Urothelium cell line (cell line): ENCODE measurements at places on chromosomes 5 and 9.
A peak's percentile ranks its signal among the peaks of the same experiment; 100 is the strongest.

GRCh38 chr9:76352026-76352620 lies 42.1 kb downstream of the RFK start:
- DNase-seq: no peak

- DNase-seq: no peak
These were observed 102.1 kb downstream of the C5orf15 start for GRCh38 chr5:133866160-133866902.

DNA sequence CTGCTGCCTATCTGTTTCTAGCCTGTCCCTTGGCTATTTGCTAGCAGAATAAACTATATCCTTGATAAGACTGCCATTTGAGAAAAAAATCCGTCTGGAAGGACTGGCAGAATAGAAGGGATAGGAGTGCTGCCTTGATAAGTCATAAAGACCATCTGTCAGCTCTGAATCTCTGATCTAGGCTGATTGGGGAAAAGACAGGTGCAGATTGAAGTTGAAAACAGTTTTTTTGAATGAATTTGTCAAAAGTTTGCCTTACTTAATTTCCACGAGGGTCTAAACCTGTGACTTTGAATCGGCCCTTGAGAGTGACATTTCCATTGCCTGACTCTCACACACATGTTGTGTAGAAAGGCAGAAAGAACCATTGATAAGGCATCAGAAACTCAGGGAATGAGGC lies 218.6 kb downstream of the MAN2A1 start:
- DNase-seq: no peak

GRCh38 chr9:77598524-77598923 lies 49.6 kb downstream of the GNA14 start:
- no peak for DNase-seq

DNA sequence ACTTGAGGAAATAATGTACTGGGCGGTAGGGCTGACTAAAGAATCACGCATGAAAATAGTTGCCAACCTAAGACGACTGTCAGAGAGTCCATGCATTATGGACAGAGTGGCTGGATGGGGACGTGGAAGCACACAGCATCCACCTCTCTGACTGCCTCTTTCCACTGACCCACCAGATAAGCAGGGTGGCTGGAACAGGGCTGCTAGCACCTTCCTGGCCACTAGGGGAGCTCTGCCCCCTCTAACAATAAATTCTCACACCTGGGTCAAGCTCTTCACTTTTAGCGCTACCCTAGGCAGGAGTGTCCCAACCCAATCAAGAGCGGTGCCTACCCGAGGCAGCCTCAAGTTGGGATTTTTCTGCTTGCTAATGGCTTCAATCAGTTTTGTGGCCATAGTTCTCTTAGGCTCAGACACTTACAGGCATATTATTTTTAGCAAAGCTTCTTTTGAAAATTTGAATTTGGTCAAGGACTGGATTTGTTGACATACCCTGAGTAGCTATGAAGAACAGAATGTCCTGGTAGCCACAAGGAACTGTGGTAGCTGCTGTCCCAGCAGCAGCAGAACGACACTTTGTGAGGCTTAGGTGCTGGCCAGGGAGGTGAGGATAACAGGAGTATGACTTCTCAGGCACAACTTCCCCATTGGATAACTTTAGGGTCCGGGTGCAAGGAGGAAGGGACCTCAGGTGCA lies 6.9 kb upstream of the TPM2 start:
- peak; percentile 74 for DNase-seq

DNA sequence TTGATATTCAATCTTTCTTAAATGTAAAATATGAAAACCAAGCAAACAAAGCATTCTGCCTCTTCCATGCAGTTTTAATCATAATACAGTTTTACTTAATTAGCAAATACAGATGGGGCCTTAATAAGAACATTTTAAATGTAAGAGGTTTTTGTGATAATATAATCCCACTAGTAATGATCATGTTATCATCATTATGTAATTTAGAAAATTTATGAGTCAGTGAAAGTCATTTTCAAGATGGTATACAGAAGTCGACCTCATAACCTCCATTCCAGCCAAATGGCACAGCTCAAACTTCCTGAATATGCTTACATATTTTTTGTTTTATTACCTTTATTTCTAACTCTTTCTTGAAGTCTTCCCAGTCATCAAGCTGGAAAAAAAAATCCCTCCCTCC lies 102.2 kb upstream of the GNA14 start:
- no peak for DNase-seq

- no peak for DNase-seq
These were observed 7.8 kb downstream of the NOL6 start for GRCh38 chr9:33465596-33466564.

DNA sequence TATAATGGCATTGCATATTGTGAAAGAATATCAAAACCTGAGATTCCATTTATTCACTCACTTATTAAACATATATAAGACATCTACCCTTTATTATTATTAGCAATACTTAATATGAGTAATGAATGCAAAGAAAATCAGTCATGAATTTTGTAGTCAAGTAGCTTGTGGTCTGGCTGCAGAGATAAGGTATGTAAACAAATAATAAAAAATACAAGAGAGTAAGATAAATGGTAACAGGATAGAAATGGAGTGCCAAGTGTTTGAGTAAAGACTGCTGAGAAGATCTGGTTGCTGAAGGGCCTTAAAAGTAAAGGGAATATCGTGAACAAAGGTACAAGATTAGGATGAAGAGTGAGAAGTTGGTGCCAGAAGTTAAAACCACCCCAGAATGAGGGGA lies 18.4 kb downstream of the TRIM32 start:
- no peak for DNase-seq

DNA sequence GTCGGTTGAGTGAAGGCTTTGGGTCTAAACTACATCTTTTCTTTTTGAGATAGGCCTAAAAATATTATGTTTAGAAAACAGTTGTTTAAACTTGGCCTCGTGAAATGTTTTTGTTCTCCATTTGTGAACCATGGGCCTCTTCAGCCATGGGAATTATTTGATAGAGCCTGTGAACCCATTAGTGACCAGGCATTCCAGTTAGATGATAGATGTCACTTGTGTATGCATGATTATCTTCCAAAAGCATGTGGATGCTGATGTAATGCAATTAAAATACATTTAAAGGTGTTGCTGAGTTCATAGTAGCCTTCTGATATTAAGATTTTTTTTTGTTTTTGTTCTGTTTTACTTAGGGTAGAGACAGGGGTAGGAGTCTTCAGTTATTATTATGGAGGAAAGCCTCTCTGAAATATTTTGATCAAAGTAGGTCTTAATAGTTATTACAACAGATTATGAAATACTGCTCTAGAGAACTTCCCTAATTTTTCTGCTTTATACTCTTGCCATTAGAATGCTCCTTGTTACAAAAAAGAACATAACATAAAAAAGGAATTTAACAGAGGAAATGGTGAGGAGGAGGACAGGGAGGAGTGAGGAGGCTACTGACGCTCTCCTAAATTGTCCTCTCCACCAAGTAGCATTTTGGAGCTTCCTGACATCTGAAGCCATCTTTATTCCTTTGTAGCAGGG lies 32.9 kb downstream of the CPEB4 start:
- DNase-seq: no peak

DNA sequence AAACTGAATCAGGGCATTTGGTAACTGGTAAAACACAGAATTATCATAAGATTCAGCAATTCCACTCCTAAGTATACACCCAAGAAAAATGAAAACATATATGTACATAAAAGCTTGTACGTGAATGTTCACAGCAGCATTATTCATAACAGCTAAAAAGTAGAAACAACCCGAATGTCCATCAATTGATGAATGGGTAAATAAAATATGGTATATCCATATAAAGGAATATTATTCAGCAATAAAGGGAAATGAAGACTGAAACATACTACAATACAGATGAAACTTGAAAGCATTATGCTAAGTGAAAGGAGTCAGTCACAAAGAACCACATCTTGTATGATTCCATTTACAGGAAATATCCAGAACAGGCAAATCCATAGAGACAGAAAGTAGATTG lies 65.5 kb downstream of the MPDZ start:
- DNase-seq: no peak

- no peak for DNase-seq
These were observed 164.2 kb downstream of the GRIA1 start for GRCh38 chr5:153654504-153655200.

- no peak for DNase-seq
These were observed 5.2 kb downstream of the TNFAIP8 start for GRCh38 chr5:119360905-119361593.

DNA sequence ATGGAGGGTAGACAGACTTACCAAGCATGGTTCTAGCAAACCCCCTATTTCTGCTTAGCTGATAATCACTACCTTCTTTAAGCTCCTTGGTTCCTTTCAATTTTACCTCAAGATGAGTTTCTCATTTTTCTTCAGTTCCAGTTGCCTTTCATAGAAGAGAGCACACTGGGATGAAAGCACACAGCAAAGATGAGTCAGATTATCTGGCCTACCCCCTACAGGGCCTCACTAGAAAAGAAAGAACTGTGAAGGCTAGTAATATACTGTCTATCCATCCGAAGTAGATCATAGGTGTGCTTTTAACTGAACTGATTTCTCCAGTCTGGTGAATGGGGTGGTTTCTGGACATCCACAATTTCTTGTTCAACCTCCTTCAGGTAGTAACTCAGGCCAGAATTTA lies 122.5 kb downstream of the TRPM3 start:
- no peak for DNase-seq

GRCh38 chr5:68137511-68138140 lies 77.9 kb upstream of the PIK3R1 start:
- DNase-seq: no peak

DNA sequence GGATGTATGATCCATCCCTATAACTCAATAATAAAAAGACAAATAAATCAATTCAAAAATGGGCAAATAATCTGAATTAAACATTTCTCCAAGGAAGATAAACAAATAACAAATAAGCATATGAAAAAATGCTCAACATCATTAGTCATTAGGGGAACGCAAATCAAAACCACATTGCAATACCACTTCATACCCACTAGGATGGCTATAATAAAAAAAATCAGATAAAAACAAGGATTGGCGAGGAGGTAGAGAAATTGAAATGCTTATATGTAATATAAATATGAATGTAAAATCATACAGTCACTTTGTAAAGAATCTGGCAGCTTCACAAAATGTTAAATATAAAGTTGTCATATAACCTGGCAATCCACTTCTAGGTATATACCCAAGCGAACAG lies 52.3 kb upstream of the TBCA start:
- no peak for DNase-seq

GRCh38 chr9:128288273-128289004 lies 12.4 kb downstream of the SWI5 start:
- no peak for DNase-seq

- no peak for DNase-seq
These were observed 654.0 kb upstream of the ACO1 start for GRCh38 chr9:31730398-31730797.

GRCh38 chr5:16673241-16674201 lies 56.7 kb upstream of the RETREG1 start:
- no peak for DNase-seq

DNA sequence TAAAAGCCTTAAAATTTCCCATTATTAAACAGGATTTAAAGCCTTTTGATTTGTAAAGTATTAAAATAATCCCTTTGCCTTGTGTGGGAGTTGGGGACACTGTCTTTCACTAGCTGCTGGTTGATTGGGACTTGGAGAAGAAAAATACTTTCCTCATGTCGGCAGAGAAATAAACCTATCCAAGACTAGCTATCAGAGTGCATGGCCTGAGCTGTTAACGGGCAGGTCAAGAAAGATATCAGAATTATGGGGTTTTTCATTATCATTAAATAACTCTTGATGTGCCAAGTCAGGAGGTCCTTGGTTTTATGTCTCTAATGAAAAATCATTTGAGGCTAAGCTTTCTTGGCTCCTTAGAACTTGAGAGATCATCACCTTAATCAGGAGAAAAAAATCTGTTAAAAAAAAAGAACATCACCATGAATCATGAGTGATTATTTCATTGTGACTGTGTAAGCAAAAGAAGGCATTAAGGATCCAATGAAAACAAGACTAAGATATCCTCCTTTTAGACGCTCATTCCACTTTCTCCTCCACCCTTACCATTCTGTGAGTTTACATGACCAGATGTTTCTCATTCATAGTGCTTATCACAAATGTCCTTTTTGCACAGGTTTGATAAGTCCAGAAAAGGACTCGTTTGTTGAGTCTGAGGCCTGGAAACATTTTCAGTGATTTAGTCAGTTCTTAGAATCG lies 140.4 kb upstream of the EGFLAM start:
- no peak for DNase-seq

GRCh38 chr5:146084376-146084775 lies 21.0 kb downstream of the PLAC8L1 start:
- no peak for DNase-seq

DNA sequence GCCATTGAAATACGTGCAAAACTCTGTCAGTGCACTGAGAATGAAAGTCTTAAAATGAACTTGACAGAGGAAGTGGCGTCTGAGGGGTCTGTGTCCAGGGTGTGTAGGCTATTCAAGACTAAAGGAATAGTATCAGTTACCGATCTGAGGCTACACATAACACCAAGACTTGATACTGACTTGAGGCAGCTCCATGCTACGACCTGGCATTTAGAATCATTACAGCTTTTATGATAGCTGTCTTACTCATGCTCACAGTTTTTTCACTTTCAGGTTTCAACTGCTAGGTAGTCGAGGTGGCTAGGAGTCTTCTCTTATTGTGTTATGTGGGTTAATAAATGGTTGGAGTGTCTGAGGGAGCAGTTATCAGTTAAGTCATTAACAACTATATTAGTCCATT lies 92.8 kb upstream of the SLCO6A1 start:
- DNase-seq: no peak

DNA sequence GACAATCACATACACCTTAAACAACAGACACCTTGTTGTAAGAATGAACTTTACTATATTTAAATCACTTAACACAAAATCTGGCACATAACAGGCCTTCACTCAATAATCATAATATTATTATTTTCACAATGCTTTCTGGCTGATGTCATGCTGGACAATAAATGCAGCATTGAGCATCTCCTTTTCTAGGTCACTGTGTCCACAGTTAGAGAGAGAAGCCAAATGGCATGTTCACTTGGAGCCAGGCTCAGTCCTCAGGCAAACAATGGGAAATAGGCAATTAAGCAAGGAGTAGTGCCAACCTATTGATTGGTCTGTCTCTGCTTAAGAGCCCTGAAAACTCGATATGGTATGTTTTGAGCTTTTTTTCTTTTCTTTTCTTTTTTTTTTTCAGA lies 50.6 kb upstream of the KLF4 start:
- no peak for DNase-seq

GRCh38 chr9:21027295-21027694 lies 4.1 kb downstream of the HACD4 start:
- DNase-seq: no peak

DNA sequence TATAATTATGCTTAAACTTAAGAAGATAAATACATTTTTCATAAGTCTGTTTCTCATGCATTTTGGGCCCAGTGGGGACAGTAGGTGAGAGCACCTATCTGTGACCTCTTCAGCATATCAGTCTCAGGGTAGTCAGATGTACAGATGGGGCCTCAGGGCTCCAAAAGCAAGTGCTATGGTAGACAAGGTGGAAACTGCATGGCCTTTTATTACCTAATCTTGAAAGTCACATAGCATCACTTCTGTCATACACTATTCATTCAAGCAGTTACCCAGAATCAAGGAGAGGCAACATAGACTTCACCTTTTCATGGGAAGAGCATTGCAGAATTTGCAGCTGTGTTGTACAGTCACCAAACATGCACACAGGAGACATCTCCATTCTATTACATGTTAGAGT lies 94.8 kb downstream of the SV2C start:
- DNase-seq: no peak

- DNase-seq: no peak
These were observed 197.8 kb downstream of the FRMD3 start for GRCh38 chr9:83340451-83340850.

GRCh38 chr5:163642904-163643303 lies 137.5 kb downstream of the MAT2B start:
- no peak for DNase-seq
